ENCODE measurements at places on chromosomes 11 and 22.
A peak's percentile ranks its signal among the peaks of the same experiment; 100 is the strongest.

- DNase-seq = no peak
Measured at GRCh38 chr22:50396751-50397370, 53.7 kb downstream of the PPP6R2 start.

- no peak for DNase-seq
Measured at GRCh38 chr22:19759427-19760057, 1.0 kb upstream of the TBX1 start.

GRCh38 chr22:35995348-35995747 is 33.3 kb downstream of the RBFOX2 start:
- no peak for DNase-seq

DNA sequence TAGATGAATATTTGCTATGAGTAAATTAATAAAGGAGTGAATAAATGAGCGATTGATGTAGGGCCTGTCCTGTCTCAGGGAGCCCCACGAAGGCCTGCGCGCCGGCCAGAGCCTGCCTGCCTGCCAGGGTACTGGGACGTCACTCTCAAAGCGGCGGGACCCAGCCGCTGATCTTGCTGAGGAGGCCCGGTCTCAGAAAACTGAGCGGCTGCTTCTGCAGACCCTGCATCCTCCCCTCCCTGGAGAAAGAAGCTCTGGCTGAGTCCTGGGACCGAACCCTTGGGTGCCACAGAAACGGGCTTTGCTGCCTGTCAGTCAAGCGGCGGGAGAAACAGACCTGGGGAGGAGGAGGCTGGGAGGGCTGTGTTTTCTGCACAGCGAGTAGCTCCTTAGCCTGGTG is 91.6 kb upstream of the B3GAT1 start:
- DNase-seq = no peak

DNA sequence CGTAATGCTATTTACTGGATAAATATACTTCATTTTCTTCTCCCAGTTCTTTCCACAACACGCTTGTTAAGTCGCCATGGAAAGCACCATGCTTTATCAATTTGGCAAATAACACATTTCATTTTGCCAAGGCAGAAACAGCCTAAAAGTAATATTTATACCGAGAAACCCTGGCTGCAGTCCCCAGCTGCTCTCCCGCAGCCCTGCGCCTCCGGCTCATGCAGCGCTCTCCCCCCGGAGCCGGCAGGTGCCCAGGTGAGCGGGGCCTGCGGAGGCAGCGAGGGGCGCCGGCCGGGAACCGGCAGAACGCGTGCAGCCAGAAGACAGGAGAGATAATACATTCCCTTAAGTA is 681 bp upstream of the ARHGEF12 start:
- DNase-seq = peak; percentile 47

DNA sequence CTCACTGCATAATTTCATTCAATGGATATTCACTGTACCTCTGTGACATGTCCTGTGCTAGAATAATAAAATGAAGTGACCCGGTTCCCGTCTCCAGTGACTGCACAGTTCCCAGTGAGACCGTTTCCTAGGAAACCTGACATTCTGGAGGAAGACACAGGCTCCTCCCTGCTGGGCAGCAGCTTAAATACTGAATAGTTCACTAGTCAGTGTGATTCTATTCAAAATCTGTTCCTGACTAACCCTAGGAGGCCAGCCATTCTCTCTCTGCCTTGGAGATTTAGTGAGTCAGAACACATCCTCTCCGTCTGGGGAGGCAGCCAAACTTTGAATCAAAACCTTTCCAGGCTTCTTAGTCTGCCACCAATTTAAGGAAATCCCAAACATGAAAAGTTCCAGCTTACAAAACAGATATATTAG is 11.3 kb downstream of the TRIM66 start:
- no peak for DNase-seq

- no peak for DNase-seq
Measured at GRCh38 chr11:79501707-79502106, 60.9 kb upstream of the TENM4 start.

- no peak for DNase-seq
Measured at GRCh38 chr22:23235425-23235824, 55.1 kb downstream of the BCR start.

GRCh38 chr11:75380716-75381420 is 18.4 kb upstream of the RPS3 start:
- no peak for DNase-seq

DNA sequence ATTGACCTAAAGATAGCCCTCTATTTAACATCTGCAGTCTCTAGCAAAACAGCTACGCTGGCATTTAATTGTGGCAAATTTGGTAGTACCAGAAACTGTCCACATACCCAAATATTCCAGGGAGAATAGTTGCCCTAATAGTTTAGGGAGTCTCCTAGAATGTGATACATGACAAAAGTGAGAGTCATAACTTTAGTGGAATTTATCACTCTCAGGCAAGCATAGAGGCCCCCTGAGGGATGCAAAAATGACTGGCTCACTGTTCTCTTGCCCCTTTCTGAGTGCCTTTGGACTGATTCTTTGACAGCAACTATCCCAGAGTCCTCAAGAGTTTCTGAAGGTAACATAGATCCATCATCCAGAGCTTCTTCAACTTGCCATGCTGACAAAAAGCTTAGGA is 2.3 kb upstream of the OR51B4 start:
- no peak for DNase-seq

DNA sequence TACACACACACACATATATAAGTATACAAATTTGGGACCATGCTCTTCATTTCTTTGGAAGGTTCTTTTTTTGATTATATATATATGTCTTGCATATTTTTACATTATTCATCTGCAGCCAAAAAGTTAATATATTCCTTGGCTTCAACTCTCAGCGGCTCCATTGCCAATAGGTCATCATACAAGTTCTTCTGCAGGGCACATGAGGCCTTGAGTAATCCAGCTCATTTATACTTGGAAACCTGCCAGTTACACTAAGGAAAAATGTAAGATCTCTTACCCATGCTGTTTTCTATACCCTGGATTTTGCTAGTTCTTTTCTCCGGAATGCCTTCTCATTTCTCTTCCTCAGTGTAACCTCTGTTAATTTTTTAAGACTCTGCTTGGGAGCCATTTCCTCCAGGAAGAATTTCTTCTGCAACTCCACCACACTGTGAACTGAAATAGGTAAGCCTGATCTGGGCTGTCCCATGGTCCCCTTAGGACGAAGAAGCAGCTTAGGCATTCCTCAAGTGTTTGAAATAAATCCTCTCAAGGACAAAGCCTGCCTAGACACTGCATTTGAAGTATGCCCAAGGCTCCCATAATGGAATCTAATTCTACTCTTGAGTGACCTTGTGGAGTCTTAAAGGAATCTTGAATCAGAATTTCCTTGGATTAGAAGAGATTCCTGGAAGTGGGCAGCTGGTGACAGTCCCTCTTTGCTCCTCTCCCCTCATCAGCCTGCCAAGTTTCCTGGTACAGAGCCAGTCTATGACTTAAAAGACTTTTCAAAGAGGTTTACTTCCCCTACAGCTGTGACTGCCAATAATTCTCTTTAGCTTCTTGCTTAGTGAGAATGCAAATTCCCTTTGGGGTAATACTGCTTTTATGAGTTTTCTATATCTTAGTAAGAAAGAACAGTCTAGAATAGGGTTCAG is 182.8 kb downstream of the C11orf87 start:
- DNase-seq = no peak

DNA sequence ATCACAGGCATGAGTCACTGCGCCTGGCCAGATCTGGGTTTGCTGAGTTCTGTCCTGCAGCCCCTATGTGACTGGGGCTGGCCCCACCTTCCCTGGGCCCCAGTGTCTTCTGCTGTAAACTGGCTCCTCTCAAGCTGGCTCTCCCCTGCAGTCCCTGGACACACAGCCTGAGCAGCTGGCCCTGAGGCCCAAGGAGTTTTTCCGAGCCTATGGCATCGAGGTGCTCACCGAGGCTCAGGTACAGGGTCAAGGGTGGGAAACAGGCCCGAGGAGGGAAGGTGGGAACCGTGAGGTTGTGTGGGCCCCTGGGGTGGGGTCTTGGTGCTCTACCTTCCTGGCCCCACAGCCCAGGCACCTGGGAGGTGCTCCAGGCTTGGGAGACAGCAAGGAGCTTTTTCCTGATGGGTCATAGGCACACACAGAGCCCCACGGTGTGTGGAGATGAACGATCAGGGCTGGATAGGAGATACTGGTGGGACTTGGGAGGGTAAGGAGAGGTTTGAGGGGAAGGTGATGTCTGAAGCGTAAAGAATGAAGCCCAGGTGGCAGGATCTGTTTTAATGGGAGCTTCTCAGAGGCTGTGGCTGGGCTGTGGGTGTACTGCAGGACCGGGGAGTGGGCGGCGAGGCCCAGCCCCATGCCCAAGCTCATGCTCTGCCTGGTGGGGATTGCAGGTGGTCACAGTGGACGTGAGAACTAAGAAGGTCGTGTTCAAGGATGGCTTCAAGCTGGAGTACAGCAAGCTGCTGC is 6.4 kb upstream of the LZTR1 start:
- DNase-seq = no peak

DNA sequence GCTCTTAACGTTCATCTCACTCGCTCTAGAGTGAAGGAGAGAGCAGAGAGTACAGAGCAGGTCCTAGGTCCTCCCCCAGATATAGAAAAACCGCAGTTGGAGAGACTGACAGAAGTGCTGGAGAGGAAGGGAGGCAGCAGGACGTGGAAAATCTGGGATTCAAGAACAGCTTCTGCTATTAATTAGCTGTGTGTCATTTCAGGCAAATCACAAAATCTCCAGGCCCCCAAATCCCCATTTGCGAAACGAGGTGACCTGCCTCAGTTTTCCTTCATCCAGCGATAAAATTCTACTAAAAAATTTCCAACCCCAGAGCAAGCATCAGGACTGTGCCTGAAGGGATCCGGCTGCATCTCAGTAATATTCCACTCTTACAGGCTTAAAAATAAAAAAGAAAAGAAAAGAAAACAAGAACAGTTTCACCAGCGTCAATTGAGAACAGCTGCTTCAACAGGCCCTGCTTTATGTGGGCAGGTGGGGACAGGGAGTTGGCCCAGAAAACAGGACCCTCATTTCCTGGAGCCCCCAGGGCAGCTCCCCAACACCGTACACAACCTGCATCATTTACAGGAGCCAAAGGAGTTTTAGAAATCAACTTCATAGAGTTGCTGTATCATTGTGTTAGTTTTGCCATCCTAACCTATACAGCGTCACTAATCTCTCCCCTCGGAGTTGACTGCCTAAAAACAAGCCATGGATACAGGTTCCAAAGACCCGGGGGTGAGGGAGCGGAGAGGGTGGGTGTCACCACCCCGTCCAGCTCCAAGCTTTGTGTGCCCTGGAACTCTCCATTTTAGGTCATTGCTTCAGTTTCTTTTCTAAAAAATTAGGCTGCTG is 2.3 kb upstream of the MALAT1 start:
- DNase-seq = no peak

DNA sequence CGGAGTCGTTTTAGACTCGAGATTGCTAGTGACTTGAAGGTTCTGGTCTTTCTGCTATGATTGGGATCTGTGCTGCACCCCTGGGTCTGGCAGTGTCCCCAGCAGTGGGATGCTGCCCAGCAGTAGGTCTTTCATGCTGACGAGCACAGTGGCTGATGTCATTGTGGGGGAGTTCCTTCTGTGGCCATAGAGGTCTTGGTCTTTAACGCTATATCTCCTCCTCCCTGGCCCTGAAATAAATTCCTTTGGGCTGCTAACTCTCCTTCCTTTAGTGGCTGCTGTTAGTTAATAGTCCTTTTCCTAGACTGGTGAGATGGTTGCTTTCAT is 136.3 kb downstream of the TEAD1 start:
- no peak for DNase-seq
